ENCODE measurements at places on chromosomes 2 and 18.

DNA sequence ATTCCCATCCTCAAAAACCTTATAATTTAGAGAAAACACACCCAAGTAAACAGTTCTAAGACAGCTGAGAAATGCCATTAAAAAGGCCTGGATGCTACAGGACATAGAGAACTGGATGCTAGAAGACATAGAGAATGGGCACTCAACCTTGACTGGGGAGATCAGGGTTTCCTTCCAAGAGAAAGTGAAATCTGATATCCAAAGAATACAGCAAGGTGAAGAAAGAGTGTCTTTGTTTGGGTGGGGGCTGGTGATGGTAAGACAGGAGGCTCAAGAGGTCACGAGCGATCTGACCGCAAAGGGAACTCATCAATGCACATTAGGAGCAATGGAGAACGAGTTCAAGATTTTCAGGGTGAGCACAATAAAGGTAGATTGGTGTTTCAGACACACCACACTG is 31.6 kb downstream of the EPB41L3 start:
- DNase-seq: no peak

DNA sequence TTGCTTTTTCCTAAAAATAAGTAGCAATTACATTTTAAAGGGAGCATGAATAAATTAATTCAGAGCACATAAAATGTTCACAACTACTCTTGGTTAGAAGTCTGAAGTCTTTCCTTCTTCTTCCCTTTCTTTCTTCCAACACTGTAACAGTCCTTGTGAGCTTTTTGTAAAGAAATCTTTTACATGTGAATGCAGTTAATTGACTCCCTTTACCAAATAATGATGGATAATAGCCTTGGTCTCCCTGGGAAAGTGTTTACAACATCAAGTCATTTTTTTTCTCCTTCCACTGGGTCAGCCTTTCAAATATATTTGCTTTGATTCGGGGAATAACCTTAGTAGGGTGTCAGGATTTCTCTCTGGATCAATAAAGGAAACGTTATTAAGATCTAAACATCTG is 39.1 kb downstream of the CALCRL start:
- DNase-seq: no peak

- DNase-seq: no peak
Measured at GRCh38 chr18:63316612-63317555, 2.7 kb downstream of the BCL2 start.

- DNase-seq: no peak
Measured at GRCh38 chr2:65481961-65482360, 49.6 kb upstream of the SPRED2 start.

DNA sequence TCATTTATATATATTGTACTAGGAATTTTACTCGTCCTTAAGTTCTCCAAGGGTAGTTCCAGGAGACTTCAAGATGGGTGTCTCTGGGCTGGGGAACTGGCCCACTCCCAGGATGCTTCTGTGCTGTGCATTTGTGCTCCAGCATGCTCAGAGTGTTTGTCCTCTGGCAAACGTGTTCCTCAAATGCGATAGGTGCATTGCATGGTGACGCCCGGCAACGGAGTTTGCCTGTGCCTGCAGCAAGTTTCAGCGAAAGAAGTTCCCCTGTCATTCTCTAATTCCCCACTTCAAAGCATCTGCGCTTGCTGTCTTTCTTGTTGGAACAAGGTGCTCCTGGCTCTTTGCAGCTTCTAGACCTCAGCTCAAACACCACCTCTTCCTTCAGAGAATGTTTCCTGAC is 465.1 kb downstream of the GALR1 start:
- no peak for DNase-seq

GRCh38 chr2:38907242-38907641 is 17.6 kb downstream of the ARHGEF33 start:
- no peak for DNase-seq

GRCh38 chr2:183267148-183267827 is 143.0 kb downstream of the NUP35 start:
- DNase-seq: no peak

DNA sequence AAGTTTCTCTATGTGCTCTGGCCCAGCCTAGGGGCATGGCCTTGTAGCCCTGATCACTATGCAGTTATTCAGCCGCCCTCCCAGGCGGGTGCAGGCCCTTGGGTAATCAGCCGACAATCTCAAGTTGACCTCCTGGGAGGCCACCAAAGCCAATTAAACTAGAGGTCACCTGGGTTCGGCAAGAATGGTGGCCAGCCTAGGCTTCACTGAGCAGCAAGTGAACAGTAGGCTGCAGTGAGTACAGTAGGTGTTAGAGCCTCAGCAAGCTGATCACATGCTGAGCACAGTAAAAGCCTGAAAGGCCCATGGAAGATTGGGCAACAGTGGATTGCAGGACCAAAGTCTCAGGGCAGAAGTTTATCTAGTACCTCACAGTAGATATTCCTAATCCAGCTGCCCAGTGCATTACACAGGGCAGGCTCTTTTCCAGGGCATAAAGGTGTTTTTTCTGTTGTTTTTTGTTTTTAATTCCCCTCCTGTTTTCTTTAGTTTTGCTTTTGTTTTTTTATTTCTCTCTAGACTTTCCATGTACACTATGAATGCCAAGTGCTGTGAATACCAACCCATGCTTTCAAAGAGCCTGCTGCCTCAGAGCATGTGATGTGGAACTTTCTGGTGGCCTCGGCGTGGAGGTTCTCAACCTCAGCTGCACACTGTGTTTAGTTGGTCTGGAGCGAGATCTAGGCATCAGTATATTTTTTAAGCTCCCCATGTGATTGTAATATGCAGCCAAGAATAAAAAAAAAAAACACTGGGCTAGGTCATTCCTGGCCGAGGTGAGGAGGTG is 55.9 kb upstream of the ATL2 start:
- no peak for DNase-seq

DNA sequence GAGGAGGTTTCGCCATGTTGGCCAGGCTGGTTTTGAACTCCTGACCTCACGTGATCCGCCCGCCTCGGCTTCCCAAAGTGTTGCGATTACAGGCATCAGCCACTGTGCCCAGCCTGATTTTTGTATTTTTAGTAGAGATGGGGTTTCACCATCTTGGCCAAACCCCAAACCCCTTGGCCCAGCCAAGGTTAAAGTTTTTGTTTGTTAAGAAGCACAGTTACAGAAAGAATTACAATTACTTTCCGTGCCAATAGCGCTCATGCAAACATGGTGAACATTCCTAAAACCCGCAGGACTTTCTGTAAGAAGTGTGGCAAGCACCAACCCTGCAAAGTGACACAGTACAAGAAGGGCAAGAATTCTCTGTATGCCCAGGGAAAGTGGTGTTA is 26.1 kb downstream of the ITSN2 start:
- no peak for DNase-seq

GRCh38 chr18:845152-845819 is 33.2 kb upstream of the YES1 start:
- DNase-seq: no peak

DNA sequence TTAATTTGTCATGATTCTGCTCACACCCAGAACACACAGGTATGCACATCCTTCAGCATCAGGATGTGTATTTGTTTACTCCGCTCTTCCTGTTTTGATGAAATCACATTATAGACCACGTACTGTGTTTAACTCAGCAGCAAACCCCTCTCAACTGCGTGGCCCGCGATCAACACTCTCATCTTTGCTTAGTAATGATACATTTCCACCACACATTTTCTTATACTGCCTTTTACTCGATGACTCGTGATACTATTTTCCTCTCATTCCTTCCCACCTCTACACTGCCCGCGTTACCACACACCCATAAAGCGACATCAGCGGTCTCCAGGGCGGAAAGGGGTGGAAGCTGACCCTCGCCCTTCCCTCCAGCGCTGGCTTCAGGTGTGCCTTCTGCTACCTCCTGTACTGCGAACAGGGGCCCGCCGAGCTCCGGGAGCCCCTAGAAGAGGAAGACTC is 1.3 kb downstream of the NETO1 start:
- no peak for DNase-seq

- DNase-seq: no peak
Measured at GRCh38 chr2:100692381-100692780, 127.6 kb upstream of the NPAS2 start.

DNA sequence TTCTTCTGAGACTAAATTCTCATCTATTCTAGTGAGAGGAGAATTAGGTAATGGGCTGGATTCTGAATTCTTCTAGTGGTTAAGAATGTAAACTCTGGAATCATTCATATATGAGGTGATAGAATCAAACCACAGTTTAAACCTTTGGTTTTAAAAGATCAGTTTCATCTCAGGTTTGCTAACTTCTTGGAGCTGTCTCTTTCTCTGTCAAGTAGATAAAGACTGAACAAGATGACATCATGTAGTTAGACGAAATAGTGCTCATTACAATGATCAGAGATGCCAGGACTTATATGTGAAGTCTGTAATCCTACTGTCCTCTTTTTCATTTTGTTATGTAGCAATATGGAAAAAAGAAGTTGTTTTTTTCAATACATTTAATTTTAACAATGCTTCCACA is 4.9 kb downstream of the CEBPZOS start:
- no peak for DNase-seq

DNA sequence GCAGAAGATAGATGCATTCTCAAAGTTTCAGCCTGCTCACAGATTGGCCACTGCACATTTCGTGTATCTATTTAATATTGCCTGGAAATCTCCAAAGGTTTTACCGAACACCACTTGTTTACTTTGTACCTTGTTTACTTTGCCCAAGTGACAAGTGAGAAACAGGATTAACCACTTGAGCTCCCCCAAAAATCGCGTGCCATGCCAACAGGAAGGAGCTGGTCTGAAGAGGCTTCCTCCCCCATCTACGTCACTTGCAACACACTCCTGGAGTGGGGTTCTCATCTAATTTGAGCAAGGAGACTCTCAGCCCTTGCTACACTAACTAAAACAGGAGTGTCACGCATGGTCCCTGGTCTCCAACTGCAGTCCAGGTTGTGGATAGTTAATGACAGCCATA is 212.5 kb upstream of the TMEM200C start:
- no peak for DNase-seq

- DNase-seq: no peak
Measured at GRCh38 chr2:187769437-187769836, 215.2 kb upstream of the TFPI start.

DNA sequence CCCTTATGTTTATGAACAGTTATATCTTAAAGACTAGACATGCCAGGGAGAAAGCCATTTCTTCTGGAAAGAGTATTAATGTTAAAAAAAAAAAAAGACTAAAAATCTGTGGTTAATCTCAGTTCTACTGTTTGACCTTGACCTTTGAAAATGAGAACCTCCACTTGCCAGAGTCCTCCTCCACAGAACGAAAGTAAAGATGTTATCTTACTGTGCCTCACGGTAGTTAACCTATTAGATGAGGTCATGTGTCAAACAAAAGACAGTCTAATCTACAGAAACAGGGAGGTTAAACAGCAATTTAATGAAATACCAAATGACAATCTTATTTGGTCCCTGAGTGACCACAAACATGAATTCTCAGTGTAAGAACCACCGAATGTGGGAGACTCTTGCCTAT is 51.2 kb downstream of the SLC14A2 start:
- no peak for DNase-seq

GRCh38 chr2:41905597-41906337 is 142.1 kb upstream of the PKDCC start:
- no peak for DNase-seq

GRCh38 chr2:239114616-239115265 is 266.9 kb downstream of the TWIST2 start:
- DNase-seq: no peak

DNA sequence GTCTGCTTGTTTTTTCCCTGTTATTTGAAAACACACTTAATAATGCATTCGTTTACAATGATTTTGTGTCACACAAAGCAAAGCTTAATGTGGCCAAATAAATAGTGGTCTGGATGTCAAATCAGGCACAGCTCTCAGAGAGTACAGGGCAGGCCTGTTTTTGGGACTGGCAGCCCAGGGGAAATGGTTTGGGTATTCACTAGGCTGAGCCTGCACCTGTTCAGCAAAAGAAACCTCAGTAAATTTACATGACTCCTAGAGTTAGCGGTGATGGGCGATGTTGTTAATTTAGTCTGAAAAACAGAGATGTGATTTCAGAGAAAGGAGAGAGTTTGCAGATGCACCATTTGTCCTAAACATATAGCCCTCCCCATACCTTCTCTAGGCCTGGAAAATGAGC is 197.1 kb downstream of the ALK start:
- DNase-seq: no peak

GRCh38 chr2:152336854-152337510 is 2.0 kb downstream of the FMNL2 start:
- DNase-seq: no peak

DNA sequence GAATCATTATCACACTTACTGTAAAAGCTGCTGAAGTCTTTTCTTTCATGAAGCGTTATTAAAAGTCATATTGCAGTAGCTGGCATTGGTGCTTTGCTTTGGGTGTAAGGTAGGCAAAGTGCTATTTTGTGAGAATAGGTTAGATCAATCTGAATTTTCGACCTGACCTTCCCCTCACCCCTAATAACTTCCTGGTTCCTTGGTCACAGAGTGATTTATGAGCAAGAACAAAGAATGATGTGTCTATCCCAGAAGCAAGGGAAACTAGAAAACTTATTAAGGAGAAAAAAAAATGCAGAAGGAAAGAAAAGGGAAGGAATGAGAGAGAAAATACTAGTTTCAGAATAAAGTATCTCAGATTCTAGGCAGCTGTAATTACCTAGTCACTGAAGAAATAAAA is 163.1 kb upstream of the MEIS1 start:
- no peak for DNase-seq

GRCh38 chr18:55407191-55407590 is 180.8 kb downstream of the TCF4 start:
- DNase-seq: no peak

- no peak for DNase-seq
Measured at GRCh38 chr2:115199966-115200365, 757.5 kb downstream of the DPP10 start.

GRCh38 chr2:100939445-100939844 is 62.6 kb upstream of the RPL31 start:
- no peak for DNase-seq

GRCh38 chr2:7539760-7540159 is 622.5 kb downstream of the RNF144A start:
- no peak for DNase-seq

- no peak for DNase-seq
Measured at GRCh38 chr2:233339427-233339826, 14.9 kb upstream of the DGKD start.

DNA sequence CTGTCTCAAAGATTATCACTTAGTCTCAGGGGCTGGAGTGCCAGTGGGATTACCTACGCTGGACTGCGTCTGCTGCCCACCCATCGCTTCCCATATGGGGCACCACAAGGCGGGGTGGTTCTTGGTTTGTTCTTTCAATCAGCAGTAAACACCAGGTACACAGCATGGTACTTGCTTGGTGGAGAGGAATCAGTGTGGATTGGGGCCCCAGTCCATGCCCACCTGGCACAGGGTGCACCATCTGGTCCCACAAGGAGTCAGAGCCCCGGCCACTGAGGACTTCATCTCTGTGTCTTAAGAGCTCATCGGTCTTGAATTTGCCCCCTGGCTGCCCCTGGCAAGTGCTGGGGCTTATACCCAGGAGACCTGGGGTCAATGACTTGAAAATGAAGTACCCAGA is 96.2 kb downstream of the GLI2 start:
- no peak for DNase-seq

DNA sequence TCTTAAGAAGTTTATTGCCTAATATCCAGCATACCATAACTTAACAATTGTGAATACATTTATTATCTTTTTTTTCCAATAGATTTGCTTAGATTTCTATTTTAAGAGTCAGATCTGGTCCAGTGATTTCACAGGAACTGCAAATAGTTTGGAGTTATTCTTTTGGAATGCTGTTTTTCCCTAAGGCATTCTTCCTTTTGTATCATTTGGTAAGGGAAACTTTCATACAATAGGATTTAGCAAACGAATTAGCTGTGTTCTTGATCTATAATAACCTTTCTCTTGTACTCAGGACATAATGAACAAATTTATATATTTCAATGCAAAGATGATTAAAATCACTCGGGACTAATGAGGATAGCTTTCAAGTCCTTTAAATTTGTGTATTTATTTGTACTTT is 201.6 kb downstream of the ERBB4 start:
- no peak for DNase-seq

All from CD4-positive, alpha-beta T cell treated with Interleukin-6 for 4 hours (primary cell).